A549 treated with CpdA at 1 μM for 4 hours (cell line): ENCODE measurements at places on chromosomes 4 and X. TPM values are rescaled to one million over a fixed set of nuclear protein-coding genes. Genes with fewer than 3 reads are reported as not detected.

The TEX13A gene
- total RNA-seq, result not detected in 5 replicates

The MTNR1A gene
- total RNA-seq, result 0.23 to 0.51 TPM (median 0.35 TPM) in 5 replicates

The NLRP2B gene
- total RNA-seq, result not detected in 5 replicates

The NEIL3 gene
- 13.7 to 16.3 TPM (median 15.4 TPM) in 5 replicates for total RNA-seq

The FHDC1 gene
- total RNA-seq, result 0.25 to 0.37 TPM (median 0.33 TPM) in 5 replicates
